ENCODE measurements at places on chromosomes 6 and 20. TPM values are rescaled to one million over a fixed set of nuclear protein-coding genes. Genes with fewer than 3 reads are reported as not detected.

FOXS1 gene
- total RNA-seq = not detected

KCNK16 gene
- total RNA-seq = not detected

CNBD2 gene
- total RNA-seq = 3.8 TPM

TUBB2A gene
- 21.5 TPM for total RNA-seq

ASF1A gene
- 24.5 TPM for total RNA-seq

Data from ureter (tissue), 1 donor.